ENCODE measurements at places on chromosomes 11 and 22. TPM values are rescaled to one million over a fixed set of nuclear protein-coding genes. Genes with fewer than 3 reads are reported as not detected.

Gene UPK3A
- total RNA-seq, result not detected

Gene NLRP6
- 2.7 TPM for total RNA-seq

Gene CASP1
- 50.8 TPM for total RNA-seq

Gene RAB3IL1
- 8.8 TPM for total RNA-seq

Gene DMC1
- total RNA-seq, result 1.1 TPM

Gene WNT7B
- total RNA-seq, result 4.4 TPM

Gene NRIP3
- 1.9 TPM for total RNA-seq

- no peak for DNase-seq
Observed at GRCh38 chr11:44389963-44390605, 80.1 kb upstream of the ALX4 start.

DNA sequence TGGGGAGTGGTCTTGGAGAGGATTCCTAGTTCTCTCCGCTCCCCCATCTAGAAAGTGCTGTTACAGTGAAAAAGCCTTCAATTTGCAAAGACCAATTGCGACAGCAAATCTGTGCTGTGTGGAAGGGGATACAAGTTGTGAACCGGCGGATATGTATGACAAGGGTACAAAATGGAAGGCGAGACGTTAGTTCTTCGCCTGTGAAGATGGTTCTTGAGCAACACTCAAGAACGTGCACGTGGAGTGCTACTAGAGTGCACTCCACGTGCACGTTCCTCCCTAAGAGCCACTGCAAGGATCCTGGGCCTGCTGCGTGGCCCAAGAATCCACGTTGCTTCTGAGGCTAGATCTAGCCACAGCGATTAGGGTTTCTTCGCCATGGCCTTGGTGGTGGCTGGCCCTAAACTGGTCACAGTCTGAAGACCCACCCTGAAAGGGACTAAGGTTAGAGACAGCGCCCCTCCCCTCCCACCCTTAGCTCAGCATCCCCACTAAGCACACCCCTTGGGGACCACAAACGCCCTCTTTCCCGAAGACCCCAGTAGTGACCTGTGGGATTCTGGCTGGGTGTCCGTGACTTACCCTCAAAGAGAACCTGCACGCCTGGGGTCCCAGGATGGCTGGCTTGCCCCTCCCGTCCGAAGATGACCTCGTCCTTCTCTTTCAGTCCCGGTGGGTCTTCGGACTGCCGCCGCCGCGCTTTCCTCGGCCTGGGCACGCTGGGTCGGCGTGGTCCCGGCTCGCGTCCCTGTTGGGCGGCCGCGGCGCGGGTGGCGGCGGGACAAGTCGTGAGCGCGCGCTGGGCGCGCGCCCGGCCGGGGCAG lies 519 bp upstream of the PDE3B start:
- no peak for DNase-seq

GRCh38 chr22:40376149-40376548 lies 5.8 kb downstream of the SGSM3 start:
- no peak for DNase-seq

GRCh38 chr22:19800761-19801244 lies 40.2 kb downstream of the TBX1 start:
- DNase-seq, result no peak

GRCh38 chr22:22716136-22716665 lies 71.8 kb downstream of the GGTLC2 start:
- DNase-seq, result no peak

GRCh38 chr11:64458997-64459396 lies 100.0 kb downstream of the RPS6KA4 start:
- peak; percentile 13 for DNase-seq

DNA sequence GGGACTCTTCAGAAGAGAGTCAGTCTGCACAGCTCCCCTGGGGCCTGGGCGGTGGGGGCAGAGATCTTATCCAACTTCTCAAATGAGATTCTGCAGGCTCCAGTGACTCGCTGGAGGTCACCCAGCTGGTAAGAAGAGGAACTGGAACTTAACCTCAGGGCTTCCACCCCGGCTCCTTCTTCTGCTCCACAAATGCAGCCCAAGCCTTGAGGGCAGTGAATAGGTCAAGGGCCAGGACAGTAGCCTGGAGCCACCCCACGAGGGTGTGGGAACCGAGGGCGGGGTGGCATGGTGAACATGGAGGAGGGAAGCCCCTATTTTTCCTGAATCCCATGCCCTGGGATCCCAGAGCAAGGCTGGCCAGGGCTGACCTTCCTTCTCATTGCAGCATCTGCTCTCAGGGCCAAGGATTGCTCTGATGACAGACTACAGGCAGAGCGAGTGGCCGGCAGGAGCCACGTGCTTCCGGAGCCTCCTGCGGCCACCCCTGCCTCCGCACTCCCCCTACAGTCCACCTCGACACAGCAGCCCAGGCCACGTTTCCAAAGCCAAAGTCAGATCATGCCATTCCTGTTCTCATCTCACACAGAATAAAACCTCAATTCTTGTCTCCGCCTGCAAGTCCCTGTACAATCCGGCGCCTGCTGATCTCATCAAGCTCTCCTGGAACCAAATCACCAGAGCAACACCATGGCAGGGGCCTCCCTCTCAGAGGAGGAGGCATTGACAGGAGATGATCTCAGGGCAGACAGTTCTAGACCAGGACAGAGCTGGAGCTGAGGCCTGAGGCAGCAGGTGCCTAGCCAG lies 21.1 kb upstream of the UPK3A start:
- peak; percentile 70 for DNase-seq

- no peak for DNase-seq
Observed at GRCh38 chr22:20113551-20114310, 2.2 kb upstream of the RANBP1 start.

DNA sequence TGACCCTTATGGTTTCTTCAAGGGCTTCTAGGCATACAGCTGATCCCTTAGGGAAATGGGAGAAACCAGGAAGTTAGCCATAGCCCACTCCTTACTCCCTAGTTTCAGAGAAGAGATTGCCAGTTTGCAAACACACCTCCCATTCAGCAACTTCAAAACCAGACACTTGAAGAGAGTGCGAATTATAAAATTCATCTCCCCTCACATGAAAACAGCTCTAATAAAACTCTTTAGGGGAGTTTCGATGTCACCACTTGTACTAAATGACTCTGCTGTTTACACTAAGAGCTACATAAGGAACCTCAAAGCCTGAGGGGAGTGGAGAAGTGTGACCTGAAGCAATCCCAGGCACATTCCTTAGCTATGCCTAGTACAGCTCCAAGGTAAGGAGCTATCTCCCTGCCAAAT lies 8.3 kb downstream of the LGR4 start:
- DNase-seq, result peak; percentile 32

GRCh38 chr11:118247041-118247440 lies 5.1 kb downstream of the MPZL3 start:
- no peak for DNase-seq

DNA sequence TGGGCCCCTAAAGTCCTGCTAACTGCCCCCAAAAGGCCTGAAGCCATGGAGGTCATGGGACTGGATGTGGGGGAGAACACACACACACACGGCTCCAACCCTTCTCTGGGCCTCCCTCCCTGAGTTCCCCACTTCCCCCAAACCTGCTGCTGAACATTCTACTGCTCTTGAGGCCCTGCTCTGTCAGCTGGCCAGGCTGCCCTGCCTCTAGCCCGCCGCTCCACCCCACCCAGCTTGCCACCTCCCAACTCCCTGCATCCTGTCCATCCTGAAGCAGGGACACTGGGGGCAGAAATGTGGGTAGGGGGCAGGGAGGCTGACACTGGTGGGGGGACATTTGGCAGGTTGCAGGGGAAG lies 1.0 kb downstream of the KCNJ4 start:
- no peak for DNase-seq

DNA sequence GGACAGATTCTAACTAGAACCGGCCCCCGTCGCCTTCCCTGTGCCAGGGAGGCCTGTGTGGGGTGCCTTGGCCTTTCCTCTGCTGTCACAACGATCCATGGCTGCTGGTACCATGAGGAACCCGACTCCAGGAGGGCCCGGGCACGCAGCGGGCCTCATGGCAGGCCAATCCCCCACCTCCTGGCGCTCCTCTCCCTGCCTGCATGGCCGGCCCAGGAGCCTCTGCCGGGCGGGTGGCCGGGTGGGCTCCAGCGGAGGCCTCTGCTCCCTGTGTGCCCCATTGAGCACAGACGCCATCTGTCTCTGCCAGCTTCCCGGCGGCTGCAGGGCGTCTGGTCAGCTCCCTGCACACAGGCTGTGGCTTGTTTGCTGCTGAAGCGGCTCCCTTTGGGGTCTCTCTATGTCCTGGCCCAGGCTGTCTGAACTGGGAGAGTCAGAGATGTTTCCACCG lies 86.5 kb downstream of the MYEOV start:
- peak; percentile 40 for DNase-seq

DNA sequence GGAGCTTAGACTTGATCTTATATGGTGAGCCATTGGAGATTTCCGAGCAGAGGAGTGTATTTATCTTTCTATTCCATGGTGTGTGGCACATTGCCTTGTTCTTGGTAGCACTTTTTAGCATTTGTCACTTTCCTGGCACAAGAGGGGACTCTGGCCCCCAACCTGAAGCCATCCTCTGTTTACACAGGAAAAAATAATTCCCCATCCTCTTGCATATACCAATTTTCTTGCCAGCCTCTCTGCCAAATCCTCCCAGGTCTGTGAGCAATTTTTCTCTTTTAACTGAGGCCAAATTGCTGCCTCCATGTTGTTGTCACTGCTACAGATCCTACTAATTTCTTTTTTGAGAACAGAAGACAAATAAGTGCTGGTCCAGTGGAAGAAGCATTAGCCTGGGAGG lies 20.3 kb upstream of the FAM181B start:
- no peak for DNase-seq

DNA sequence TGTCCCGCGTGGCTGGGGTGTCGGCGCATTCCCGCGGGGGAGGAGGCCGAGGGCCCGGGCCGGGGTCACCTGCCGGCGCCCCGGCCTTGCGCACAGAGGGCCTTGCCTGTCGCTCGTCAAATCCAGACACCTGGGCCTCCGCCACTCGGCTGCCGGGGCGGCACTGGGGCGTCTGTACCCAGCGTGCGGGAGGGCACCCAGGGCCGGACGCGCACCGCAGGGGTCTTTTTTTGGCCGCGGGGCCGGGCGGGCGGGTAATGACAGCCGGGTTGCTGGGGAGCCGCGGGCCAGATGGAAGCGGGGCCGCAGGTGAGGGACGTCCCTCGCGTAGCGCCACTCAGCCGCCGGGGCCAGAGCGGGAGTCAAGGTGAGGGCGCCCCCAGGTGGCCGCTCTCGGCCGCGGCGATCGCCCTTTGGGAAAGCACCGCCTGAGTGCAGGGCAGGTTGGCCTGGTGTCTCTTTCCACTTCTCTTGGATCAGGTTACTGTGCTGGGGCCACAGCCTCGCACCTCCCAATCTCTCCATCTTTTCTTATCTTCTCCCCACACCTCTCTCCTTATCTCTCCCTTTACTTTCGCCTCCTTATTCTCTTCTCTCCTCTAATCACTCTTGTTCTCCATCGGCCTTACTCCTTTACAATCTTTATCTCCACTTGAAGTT lies 3.5 kb downstream of the PHLDB1 start:
- DNase-seq, result peak; percentile 62

Data from lung (tissue), 17 donors.